ENCODE measurements at places on chromosomes 12 and 14. TPM values are rescaled to one million over a fixed set of nuclear protein-coding genes. Genes with fewer than 3 reads are reported as not detected.

Gene PPP1R13B
- 10.3 TPM for total RNA-seq

Gene GLT1D1
- 1.5 TPM for total RNA-seq

Gene BICDL1
- 23.1 TPM for total RNA-seq

Gene TUNAR
- total RNA-seq = 36.3 TPM

Gene OR8S1
- not detected for total RNA-seq

Gene PRB2
- not detected for total RNA-seq

Gene HCAR2
- total RNA-seq = not detected

Gene NOVA1
- total RNA-seq = 14.6 TPM

Gene SNRNP35
- 19.1 TPM for total RNA-seq

Gene SLC24A4
- 0.46 TPM for total RNA-seq

Gene SERPINA3
- 3.5 TPM for total RNA-seq

Gene CLEC9A
- total RNA-seq = not detected

Gene SLC7A8
- 200 TPM for total RNA-seq

Gene MUCL1
- total RNA-seq = not detected

Gene ANKS1B
- 5.8 TPM for total RNA-seq

- DNase-seq = no peak
Measured at GRCh38 chr12:12901158-12901791, 9.9 kb downstream of the GPRC5A start.

GRCh38 chr14:105026802-105027563 lies 6.1 kb upstream of the CDCA4 start:
- no peak for DNase-seq

DNA sequence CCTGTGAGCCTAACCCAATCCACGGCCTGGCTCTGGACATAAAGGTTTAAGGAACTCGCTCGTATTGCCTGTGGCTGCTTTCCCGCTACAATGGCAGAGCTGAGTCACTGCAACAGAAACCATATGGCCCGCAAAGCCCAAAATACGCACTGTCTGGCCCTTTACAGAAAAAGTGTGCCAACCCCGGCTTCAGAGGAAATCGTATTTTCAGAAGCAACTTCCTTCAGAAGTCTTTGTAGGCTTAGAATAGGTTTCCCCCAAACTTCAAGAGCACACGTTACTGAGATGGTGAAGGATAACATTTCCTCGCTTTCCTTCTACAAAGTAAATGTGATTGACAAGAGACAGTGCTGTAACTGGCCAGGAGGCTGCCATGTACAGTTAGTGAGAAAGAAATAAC lies 34.8 kb upstream of the TESC start:
- DNase-seq = no peak

DNA sequence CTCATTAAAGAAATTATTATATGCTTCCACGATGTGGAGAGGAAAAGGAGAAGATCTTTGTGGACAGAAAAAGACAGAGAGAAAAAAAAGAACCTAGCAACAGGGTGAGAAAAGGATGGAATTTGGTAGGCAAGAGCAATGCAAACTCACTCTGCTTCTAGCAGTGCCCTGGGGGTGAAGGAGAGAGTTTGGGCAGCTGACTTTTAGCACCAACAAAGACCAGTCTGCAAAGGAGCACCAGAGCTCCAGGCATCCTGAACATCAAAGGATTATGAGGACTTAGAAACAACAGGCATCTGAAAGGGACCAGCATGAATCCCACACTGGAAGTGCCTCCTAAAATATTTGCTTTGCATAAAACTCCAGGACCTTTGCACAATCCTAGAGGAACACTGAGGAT lies 32.8 kb upstream of the RERG start:
- DNase-seq = no peak

DNA sequence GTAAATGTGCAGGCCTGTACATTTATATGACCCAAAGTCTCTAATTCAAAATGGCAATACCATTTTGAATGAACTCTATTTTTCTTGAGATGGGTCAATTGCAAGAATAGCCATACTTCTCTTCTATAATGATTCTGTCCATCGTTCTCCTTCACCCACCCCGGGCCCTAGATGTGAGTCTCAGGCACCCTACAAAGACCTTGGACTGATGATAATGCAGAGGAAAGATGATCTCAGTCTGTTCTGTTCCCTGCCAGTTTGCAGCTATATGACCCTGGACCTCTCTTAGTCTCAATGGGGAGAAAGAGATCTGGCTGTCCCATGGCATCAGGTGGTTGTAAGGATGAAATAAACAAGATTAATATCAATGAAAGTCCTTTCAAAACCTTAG lies 30.1 kb downstream of the VCPKMT start:
- DNase-seq = no peak

DNA sequence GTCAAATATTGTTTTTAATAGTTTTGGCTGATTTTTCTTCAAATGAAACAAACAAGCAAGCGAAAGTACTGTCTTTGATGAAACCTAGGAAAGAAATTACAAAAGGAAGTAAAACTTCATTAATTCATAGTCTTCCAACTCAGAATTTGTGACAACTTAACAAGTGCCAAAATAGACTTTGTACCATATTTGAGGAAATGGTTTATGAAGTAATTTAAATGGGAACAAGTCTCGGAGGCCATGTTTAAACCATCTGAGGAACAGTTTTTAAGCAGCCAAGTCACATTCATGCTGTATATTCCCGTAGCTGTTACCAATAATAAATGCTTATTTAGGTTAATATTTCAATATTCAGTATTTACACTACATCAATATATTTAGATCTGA lies 745 bp upstream of the ARHGDIB start:
- DNase-seq = no peak

- DNase-seq = no peak
Measured at GRCh38 chr14:68395604-68396003, 397.3 kb downstream of the ZFP36L1 start.

DNA sequence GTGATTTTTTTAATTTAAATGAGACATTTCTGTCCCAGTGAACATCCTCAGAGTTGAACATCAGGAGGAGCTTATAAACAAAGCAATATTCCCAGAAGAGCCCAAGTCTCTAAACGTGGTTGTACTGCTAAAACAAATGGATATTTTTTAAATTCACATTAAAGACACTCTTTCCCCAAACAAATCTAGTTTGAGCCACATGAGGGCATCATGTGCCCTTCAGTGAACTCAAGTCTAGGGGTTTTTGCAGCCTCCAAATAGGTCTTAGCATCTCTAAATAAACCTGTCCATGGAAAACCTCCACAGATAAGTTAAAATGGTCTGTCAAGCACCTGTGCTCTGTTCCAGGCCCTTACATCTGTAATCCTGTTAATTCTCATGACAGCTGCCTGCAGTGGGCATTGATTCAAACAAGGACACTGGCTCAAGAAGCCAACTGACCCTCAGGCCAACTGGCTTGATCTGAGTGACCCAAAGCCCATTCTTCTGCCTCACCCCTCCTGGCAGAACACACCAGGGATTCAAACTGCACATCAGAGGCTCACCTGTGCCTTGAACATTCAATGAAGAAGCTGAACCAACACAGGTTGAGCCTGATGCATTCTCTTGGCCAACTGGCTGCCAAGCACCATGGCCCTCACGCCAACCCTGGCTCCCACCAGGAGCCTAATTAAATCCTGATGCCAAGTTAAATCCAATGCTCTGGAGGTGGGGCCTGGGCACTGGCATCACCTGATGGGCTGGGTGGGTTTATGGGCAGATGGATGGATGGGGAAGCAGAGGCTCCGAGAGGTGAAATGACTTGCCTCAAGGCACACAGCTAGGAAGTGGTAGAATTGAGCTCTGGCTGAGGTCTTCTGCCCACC lies 8.6 kb downstream of the ISCU start:
- no peak for DNase-seq

- DNase-seq = peak; percentile 17
Measured at GRCh38 chr12:104371043-104371870, 67.7 kb downstream of the EID3 start.

- peak; percentile 46 for DNase-seq
Measured at GRCh38 chr14:37584211-37585100, 10.6 kb downstream of the FOXA1 start.

DNA sequence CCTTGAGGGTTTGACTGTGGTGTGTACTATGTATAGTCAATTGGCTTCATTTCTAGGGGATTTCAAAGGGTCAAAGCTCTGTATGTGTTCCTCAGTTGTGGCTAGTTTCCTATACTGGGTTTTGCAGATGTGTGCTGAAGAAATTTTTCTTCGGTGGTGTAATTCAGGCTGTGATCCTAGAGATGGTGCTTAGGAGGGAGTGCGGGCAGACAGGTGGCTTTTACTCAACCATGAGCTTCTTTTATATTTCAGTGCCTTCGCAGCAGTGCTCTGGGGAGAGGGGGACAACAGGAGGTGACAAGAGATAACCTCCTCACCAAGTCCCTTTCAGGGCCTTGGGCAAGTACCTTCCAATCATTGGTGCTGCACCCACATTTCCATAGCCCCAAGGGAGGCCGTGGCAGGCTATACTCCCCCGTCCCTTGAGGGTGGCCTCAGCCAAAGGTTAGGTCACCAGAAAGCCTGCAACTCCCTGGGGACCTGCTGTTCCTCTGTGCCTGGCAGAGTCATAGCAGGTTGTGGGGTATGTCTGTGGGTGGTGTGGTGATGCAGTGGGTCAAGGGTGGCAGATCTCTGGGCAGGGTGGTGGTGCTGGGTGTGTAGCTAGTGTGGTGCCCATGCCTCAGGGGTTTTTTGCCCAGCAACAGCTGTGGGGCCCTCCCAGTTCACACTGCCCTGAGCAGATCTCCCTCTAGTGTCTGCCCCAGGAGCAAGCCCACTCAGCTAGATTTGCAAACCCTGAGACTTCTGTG lies 37.0 kb upstream of the TMX1 start:
- DNase-seq = no peak

GRCh38 chr14:70515811-70516210 lies 19.0 kb downstream of the ADAM20 start:
- no peak for DNase-seq

GRCh38 chr12:66024949-66025348 lies 105.6 kb downstream of the LLPH start:
- no peak for DNase-seq

DNA sequence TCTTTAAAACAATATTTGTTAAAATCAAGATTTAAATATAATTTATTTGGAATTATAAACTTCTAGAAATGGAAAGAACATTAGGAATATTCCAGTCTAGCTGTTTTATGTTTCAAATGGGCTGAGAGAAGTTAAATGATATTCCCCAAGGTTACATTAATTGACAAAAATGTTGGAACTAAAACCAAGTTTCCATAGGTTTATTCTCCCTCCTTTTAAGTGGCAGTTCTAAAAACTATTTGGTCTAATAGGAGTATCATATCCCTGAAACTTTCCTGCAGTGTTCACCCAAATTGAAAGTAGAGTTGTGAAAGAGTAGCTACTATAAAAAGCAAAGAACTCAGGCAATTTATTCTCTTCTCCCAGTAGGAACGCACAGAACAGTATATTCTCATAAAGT lies 1185.5 kb downstream of the LRFN5 start:
- DNase-seq = no peak

- peak; percentile 89 for DNase-seq
Measured at GRCh38 chr14:68911594-68912227, 67.4 kb downstream of the ACTN1 start.

- DNase-seq = no peak
Measured at GRCh38 chr12:92389466-92389865, 243.8 kb upstream of the BTG1 start.

- DNase-seq = no peak
Measured at GRCh38 chr12:76236640-76237039, 111.6 kb downstream of the BBS10 start.

DNA sequence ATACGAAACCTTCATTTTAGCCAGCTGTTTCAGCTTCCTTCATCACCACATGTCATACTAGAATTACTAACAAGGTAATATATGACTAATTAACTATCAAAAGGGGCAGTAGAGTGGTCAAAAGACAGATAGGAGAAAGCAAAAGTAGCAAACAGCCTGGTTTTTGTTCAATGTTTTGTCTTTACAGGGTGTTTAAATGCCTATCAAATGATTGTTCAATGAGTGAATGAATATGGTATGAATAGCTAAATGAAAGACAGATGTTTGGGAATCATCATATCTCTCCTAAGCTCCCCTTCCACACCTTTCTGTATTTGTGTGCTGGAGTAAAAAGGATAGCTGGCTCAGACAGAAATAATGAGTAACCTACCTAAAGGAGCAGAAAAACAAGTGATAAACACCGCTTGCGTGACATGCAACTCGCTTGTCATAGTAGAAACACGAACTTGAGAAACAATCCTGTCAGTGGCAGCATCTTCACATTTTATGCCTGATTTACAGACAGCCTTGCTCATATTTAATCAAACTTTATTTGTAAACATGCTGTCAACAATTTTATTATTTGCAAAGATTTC lies 34.2 kb downstream of the ABCC9 start:
- no peak for DNase-seq

GRCh38 chr12:30788754-30789153 lies 34.0 kb upstream of the CAPRIN2 start:
- DNase-seq = no peak

GRCh38 chr12:6250343-6250742 lies 50.1 kb downstream of the CD9 start:
- DNase-seq = no peak

DNA sequence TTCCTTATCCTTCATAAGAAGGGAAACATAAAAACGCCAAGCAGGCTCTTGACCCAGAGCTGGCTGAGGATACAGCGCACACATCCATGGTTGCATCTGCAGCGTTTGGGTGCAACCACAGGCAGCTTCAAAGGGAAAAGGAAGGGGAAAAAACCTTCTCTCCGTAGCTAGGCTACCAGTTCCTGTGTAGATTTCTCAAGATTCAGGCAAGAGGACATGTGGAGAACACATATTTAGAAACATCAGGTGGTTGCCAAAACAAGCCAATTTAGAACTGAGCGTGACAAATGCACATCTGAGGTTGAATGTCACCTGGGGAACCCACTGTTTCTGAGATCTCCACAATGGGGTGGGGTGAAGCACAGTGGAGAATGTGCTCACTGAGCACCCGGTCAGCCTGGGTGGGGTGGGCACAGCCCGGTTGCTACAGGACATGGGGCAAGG lies 78.3 kb upstream of the BDKRB2 start:
- DNase-seq = no peak
